ENCODE measurements at places on chromosomes 12 and 14.

DNA sequence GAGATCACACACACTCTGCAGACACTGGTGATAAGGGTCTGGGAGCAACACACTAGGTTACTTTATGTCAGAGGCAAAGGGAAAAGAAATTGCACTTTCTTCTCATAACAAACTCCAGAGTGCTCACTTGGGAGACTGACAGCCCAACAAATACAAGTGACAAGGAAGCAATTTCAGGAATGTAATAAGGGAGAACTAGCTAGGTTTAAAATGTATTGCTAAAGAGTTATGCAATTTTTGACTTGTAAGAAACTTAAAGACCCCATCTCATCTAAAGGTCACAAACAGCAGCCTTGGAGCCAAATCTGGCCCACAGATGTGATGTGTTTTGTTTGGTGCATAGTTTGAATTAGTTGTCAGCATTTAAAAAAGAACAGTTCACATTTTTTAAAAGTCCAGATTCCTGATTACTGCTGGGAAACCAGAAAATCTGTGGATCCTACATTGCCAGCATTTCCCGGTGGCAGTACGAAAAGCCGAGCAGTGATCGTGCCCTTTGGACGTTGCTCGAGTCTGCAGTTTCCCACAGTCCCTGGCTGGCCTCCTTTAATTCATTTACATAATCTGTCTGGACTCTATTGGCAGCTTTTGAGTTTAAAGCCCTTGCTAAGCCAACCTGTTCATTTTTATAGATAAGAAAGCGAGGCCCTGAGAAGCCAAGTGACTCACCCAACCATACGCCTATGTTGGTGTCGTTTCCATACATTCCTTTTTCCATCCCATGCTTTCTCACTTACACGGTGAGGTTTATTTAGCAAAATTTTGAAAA lies 42.0 kb upstream of the ETV6 start:
- no peak for DNase-seq

DNA sequence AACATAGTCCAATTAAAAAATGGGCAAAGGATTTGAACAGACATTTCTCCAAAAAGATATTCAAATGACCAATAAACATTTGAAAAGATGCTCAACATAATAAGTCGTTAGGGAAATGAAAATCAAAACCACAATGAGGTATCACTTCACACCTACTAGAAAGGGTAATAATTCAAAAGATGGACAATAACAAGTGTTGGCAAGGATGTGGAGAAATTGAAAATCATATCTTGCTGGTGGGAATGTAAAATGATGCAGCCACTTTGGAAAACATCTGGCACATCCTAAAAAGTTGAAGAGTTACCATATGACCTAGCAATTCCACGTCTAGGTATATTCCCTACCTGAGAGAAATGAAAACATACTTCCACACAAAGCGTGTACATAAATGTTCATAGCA lies 1.9 kb downstream of the COX16 start:
- DNase-seq, result no peak

DNA sequence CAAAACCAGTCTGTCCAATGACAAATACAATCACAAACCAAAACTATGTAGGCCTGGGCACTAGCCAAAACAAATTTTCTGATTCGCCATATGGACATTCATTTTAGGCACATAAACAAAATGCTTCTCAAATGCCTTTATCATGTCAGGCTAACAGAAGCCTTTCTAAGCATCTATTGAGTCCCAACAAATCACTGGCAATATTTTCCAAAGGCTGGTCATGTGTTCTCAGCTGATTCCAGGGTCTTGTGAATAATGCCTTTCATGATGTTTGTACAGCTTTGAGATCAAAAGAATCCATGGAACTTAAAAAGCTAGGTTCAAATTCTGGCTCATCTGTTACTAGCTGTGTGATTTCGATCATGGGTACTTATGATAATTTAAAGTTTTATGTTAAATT lies 16.1 kb downstream of the FSCB start:
- no peak for DNase-seq

- no peak for DNase-seq
Measured at GRCh38 chr14:23881282-23881681, 72.3 kb upstream of the DHRS4 start.

- DNase-seq, result no peak
Measured at GRCh38 chr12:47833591-47834012, 13.9 kb upstream of the HDAC7 start.

DNA sequence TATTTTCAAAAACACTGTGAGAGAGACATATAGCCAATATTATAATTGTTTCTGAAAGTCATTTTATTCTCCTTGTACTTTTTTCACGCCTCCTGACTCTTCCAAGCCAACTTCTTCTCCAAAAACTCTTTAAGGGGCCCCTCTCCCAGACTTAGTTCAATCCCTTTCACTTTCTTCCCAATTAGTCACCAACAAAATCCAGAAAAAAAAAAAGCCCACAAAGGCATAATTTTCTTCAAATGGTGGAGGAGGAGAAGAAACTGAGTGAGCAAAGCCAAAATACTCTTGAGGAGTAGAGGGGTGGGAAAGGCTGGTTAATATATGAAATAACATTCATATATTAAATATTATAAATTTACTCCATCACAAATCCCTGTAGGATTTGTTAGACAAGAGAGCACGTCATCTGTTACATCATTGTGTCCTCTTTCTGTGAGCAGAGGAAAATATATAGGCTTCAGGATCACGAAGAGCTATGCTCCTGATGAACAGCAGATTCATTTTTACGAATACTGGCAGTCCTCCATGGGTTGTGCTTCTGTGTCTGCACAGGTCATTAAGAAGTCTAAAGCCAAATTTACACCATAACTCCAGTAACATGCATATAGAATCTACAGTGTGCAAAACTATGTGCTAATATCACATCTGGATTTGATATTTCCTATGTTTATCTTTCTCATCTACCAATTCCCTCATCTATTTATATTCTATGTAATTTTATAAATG lies 25.9 kb upstream of the NID2 start:
- no peak for DNase-seq

- DNase-seq, result no peak
Measured at GRCh38 chr14:95620659-95621059, 65.6 kb upstream of the TCL1B start.

DNA sequence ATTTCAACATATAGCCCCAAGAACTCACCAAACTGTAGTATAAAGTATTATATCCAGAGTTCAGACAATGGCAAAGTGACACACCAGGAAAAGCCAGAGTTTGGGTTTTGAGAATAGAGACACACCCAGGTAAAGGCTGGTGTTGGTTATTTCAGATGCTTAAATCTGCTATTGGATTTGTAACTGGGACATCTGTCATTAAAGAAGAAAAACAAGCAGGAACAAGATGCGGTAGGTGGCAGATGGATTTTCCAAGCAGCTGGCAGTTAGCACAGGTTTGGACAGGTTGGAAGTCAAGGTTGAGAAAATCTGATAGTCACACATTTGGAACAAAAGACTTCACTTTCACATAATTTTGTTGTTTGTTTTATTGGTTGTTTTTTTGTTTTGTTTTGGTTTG lies 14.4 kb upstream of the CDK17 start:
- DNase-seq, result no peak

DNA sequence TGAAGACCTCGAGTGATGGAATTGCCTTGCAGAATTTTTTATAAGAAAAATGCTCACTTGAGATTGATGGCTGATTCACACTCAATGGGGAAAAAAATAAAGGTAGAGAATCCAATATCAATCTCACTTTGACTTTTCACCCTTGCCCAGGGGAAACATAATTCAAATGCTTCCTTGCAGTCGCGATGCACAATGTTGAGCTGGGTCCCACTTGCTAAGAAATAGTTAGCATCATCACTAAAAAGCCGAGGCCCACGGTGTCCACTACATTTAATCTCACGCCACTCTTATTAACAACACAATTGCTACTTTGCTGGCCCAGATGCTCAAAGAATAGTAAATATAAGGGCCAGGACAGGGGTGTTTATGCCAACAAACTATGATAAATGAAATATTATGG lies 223.4 kb downstream of the SPTSSA start:
- no peak for DNase-seq

GRCh38 chr12:120978296-120979219 lies at the start of gene HNF1A:
TSS of gene HNF1A (plus strand) at chr12:120978543. CDS start at chr12:120978769, 226 bp downstream.
- DNase-seq, result no peak

Measured in stimulated activated CD4-positive, alpha-beta T cell treated with anti-CD3 and anti-CD28 coated beads, Interleukin-15, amount 100 ng/mL, for 48 hours (primary cell).